ENCODE measurements at places on chromosomes 3 and 15.

DNA sequence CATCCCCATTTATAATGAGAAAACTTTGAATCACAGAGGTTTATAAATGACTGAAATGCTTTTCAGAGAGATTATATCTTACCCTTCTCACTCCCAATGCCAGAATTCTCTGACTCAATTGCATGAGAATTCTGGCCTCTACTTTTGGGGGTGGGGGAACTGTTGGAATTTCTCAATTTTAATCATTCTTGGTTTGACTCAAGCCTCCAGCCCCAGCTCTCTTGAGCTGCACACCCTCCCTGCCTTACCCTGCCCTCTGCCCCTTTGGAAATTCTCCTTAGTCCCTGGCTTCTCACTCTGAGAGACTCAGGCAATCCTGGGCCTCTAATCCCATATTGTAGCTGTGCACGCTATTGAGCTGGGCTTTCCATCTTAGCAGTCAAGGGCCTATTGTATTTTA lies 44.2 kb downstream of the ZNF589 start:
- DNase-seq = no peak

GRCh38 chr3:58293516-58293915 lies 12.5 kb upstream of the RPP14 start:
- no peak for DNase-seq

GRCh38 chr15:42184736-42185135 lies 23.4 kb downstream of the VPS39 start:
- no peak for DNase-seq

DNA sequence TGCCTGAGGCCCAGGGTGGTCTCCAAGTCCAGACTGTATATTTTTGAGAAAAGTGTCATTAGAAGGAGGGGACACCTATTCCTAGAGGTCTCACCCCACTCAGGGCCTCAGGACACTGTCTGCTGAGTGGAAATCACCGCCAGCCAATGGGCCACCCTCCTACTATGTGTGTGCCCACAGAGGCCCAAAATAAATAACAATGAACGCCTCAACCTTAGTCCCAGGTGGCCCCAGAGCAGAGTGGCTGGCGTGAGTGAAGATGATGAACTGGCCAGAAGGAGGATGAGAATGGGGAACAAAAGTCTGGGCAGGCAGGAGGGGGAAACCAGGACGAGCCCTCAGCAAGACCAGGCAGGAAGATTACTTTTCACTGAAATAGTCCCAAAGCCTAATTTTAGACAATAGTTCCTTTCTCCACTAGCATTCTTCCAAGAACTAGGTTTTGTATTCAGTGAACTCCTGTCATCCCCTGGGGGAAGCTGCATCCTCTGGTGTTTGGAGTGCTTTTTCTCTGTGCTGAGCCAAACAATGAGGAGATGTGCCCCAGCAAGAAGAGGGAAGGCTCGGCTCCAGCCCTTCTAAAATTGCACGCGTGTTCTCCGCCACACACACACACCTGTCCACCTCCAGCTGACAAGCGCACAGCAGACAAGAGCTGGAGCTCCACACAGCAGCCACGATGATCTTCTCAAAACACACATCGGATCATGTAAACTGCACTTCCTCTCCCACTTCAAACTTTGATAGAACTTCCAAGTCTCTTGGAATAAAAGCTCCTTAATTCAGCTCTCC lies 72.2 kb downstream of the ADCY5 start:
- DNase-seq = no peak

DNA sequence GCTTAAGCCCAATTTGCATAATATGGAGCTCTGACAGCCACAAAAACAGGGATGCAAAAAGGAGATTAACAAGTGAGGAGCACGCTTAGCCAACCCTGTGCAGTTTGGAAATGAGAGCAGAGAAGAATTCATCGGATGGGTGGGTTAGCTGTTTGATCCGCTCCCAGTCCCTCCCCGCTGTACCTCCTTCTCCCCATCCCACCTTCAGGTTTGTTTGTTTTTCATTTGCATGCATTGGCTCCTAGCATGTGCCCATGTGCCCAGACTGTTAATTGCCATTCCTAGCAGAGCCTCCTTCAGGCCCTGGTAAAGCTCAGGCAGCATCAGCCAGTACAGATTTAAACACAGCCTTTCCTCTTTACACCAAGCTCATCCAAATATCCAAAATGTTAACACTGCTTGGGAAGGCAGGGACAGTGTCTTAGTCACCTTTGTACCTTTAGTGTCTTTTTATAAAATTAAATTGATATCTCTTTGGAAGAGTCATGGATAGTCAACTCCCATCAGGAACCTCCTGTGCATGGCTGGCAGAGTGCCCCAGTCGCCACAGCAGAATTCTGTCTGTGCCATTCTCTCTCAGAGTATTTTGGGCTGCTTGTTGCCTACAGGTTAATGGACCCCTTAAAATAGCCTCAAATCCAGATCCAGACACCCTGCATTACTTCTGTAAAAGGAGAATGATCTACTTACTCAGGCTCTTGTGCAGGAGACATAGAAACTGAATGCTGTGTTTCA lies 244.2 kb downstream of the LSAMP start:
- no peak for DNase-seq

- no peak for DNase-seq
Observed at GRCh38 chr15:71660501-71660900, 149.9 kb upstream of the NR2E3 start.

DNA sequence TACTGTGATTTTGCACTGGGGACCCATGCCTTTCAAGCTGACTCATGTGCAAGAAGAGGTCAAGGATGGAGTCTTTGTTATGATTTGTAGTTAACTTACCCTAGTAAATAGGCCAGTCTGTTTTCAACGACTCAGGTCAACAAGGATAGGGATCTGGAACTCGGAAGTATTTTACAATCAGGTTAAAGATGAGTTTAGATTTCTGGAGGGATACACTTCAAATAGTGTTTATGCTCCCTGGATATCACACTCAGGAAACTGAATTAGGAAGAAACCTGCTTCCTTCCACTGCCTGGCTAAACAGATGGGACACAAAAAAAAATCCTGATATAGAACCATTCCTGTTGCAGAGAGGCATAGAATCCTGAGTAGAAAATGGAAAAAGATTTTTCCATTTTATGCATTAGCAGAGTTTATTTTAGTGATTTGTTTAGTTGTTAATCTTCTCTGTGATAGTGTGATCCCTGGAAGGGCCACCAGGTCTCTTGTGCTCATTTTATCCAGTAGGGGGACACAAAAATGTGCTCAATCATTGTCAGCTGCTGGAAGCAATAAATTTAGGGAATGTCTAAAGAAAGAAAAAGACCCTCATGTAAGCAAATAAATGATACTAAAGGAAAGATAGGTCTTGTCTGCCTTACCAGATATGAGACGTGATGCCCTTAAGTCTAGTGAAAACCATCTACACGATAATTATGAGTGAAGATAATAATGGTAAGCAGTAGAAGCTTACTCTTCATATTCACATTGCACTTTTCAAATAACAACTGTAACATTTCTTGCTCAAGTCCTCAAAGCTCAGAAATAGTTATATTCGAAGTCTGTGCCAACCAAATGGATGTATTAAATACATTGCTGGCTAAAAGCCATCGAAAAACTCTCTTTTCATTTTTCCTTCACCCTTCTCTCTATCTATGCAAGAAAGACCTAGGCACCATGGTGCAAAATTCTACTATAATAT lies 452.1 kb upstream of the KCNMB2 start:
- DNase-seq = no peak

DNA sequence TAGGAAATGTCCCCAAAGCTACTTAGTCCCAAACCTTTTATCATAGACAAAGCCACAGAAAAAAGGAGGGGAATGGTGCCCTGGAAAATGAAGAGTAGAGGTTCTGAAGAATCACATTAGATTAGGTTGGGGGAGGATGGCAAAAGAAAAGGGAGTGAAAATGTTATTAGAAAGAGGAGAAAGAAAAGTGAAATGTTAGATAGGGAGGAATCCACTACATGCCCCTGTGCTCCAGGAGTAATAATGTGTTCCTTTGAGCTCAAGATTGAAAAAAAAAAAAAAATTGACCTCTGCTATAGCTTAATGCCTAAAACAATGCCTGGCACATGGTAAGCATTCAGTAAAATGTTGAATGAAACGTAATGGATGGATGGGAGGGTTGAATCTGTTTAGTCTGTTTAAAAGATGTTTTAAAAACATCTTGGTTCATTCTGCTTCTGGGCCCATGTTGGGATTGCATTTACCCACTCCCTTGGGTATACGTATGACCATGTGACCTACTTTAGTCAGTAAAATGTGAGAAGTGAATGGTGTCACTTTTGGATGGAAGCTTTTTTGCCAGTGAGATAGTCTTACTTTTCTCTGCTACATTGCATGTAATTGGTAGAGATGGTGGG lies 19.0 kb downstream of the MAPK6 start:
- DNase-seq = no peak

- peak; percentile 18 for DNase-seq
Observed at GRCh38 chr3:106119614-106120082, 250.8 kb upstream of the CBLB start.

- DNase-seq = no peak
Observed at GRCh38 chr3:44862226-44862637, 520 bp downstream of the TMEM42 start.

- no peak for DNase-seq
Observed at GRCh38 chr3:190387578-190388213, at the start of gene CLDN16. Gene CLDN16 (plus strand): TSS chr3:190388163. CDS start chr3:190388330, 167 bp downstream.

GRCh38 chr3:149527531-149528339 lies 53.2 kb downstream of the TM4SF4 start:
- DNase-seq = no peak

DNA sequence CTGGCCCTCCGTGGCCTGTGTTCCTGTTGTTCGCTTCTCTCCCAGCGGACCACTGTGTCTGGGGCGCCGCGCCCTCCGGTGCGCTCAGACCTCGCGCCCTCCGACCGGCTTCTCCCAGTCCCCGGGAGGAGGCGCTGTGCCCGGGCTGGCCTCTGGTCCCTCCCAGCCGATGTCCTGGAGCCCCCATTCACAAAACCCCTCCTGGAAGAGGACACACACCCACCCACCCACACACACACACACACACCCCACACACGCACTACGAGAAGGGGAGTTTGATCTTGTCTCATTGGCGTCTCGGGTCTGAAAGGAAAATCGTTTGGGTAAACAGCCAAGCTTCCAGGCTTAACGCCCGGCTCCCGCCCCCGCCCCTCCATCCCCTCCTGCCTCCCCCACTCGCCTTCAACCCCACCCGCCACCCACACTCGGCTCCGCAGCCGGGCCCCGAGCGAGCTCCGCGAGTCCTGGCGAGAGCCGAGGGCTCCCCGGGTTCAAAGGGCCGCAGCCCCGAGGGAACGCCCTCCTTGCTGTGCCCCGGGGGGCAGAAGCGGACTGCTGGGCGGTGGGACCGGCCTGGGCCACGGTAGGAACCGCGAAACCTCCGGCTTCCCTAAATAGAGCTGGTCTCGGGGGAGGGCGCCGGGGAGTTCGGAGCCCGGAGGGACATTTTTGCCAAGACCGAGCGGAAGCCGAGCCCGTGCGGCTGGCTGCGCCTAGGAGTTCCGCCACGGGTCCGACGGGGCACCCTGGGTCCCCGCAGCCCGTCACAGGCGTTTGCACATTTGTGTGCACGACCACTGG lies 23.6 kb downstream of the NR2F2 start:
- no peak for DNase-seq

- no peak for DNase-seq
Observed at GRCh38 chr15:93467337-93467736, 378.3 kb upstream of the RGMA start.

GRCh38 chr3:901953-902778 lies 190.7 kb upstream of the CNTN6 start:
- DNase-seq = no peak

- DNase-seq = no peak
Observed at GRCh38 chr3:133138017-133138416, 99.8 kb downstream of the TMEM108 start.

DNA sequence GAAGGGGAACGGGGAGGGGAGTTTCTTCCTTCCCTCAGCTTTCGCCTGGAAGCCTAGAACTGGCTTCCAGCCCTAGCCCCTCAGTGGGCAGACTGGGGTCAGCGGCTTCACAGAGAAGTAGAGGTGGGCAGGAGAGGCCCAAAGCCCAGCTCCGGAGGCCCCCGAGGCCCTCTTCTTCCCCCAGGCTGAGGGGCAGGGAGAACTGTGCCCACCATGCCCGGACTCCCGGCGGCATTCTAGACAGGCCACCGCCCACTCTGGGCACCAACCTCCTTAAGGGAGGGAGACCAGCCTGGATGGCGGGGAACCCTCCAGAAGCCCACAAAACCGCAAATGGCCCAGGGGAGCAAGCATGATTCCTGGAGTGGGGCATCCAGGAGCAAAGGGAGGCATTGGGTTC lies 17.9 kb downstream of the HAPLN3 start:
- no peak for DNase-seq

GRCh38 chr3:146200461-146201220 lies 39.7 kb upstream of the PLOD2 start:
- DNase-seq = no peak

GRCh38 chr15:70251246-70251990 lies 153.7 kb upstream of the TLE3 start:
- DNase-seq = no peak

GRCh38 chr3:171354049-171354705 lies 106.0 kb downstream of the TNIK start:
- no peak for DNase-seq

GRCh38 chr3:58627570-58627885 lies 39.0 kb downstream of the FAM3D start:
- DNase-seq = no peak

GRCh38 chr3:196003611-196004010 lies 78.3 kb downstream of the TFRC start:
- no peak for DNase-seq

DNA sequence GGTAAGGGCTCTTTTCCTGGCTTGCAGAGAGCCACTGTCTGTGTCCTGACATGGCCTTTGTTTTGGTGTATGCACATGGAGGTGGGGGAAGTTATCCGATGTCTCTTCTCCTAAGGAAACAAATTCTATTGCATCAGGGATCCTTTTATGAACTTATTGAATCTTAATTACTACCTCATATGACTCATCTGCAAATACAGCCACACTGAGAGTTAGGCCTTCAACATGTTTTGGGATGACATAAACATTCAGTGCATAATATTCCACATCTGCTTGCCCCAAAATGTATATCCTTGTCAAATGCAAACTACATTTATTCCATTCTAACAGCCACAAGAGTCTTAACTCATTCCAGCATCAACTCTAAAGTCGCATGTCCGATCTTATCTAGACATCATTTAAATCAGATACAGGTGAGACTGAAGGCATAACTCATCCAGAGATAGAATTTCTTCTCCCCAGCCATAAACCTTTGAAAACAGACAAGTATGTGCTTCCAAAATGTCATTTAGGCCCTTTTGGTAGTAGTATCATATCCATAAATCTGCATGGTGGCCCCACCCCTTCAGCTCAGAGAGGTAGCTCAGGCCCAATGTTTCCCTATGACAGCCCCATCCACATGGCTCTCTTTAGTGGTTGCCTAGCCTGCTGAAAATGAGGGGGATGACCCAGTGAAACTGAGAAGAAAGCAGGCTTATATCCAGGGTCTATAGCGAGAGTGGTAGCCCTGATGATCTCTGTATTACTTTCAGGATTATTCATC lies 289.5 kb upstream of the ALCAM start:
- DNase-seq = no peak

GRCh38 chr3:54185740-54186139 lies 63.4 kb downstream of the CACNA2D3 start:
- DNase-seq = no peak

DNA sequence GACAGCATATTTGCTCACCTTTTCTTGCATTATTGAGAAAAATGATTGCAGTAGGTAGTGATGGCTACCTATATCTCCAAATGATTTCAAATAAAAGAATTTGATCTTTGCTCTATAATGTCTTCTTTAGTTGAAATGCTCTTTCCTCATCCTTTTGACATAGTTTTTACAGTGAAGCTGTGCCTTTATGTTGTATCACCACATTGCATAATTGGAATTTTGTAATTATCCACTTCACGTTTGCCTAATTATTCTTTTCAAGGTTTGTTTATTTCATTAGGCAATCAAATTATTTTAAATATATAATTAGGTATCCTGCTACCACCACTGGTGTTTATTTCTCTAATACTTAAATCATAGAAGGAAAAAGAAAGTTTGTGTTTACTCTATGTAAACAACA lies 21.3 kb upstream of the P2RY13 start:
- DNase-seq = no peak

All from activated T-cell treated with anti-CD3 and anti-CD28 coated beads for 24 hours (primary cell).